NCI-H1417 treated with DMSO at 0.1 percent for 48 hours (cell line): ENCODE measurements at places on chromosomes 1 and 21.

GRCh38 chr1:231058416-231059109 is 18.5 kb upstream of the FAM89A start:
- DNase-seq, result no peak

DNA sequence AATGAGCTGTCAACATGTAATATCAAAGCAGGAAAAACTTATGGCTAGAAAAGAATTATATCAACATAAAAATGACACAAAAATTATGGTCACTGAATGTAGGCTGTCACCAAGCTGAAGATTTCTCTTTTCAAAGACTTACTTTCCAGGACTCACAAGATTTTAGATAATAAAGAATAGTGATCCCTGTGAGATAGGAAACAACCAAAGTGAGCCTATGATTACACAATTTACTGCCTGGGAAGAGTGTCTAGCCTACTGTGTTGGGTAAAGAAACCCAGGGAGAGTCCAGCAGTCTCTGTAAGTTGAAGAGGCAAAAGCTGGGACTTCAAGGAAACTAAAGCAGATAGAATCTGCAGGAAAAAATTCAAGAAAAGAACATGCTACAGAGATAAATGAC is 20.2 kb upstream of the RGS1 start:
- DNase-seq, result no peak

GRCh38 chr1:16014509-16015482 is 3.0 kb downstream of the HSPB7 start:
- DNase-seq, result no peak

- no peak for DNase-seq
Measured at GRCh38 chr1:32988665-32989064, 24.1 kb upstream of the RNF19B start.

GRCh38 chr1:66840929-66841328 is 39.9 kb upstream of the INSL5 start:
- no peak for DNase-seq

DNA sequence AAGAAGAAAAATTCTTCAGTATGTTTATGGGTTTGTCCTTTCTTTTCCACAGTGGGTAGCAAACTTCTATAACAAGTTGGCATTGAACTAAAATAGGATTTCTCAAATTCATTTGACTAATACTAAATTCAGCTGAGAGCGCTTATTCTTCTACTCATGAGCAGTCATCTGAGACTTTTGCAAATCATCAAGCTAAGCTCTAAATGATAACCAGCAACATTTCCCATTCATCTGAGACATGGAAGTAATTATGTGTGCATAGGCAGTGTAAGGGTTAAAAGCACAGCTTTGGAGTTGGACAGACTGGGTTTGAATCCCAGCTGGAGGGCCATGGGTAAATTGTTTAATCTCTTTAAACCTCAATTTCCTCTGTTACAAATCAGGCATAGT is 18.3 kb upstream of the CNR2 start:
- DNase-seq, result no peak

GRCh38 chr1:228073857-228074545 is 8.5 kb upstream of the ARF1 start:
- no peak for DNase-seq

- no peak for DNase-seq
Measured at GRCh38 chr1:215786997-215787396, 219.9 kb downstream of the KCTD3 start.

DNA sequence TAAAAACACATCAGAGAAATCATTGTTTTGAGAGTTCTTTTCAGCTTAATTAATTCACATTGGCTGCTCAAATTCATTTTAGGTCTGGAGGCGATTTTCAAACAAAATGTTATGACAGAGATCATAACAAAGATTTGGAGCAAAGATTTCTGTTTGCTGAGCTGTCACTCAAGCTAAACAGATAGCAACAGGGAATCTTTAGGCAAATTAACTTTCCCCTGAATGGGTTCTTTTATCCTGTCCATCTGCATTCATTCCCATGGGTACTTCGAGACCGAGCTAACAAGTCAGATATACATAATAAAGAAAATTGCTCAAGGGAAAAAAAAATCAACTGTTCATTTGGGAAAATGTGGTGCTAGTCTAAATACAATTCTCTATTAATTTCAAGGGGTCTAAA is 30.2 kb upstream of the CA6 start:
- no peak for DNase-seq

DNA sequence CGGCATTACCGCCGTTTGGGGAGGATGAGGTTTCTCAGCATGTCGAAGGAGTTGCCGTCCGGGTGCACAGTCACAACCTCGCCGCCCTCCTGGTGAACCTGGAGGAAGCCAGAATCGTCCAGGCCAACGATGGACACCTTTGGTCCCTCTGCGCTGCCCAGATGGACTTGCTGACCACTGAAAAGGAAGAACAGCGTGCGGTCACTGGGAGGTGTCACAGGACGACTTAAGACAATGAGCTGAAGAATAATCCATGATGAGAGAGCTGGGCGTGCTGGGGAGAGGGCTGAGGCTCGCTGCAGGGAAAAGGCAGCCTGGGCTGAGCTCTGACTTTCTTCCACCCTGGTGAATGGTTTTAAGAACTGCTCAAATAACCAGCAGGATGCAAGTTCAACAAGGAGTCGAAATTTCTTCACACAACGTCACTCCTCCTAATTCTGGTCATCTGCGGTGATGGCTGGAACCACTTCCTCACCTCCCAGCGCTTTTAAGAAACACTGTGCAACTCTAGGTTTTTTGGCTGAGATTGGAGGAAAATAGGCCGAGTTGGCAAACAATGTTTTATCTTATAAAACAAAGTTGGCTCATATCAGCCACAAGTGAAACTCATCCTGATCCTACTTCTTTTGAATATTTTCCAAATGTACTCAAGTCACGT is 55.5 kb downstream of the SIM2 start:
- DNase-seq, result no peak

DNA sequence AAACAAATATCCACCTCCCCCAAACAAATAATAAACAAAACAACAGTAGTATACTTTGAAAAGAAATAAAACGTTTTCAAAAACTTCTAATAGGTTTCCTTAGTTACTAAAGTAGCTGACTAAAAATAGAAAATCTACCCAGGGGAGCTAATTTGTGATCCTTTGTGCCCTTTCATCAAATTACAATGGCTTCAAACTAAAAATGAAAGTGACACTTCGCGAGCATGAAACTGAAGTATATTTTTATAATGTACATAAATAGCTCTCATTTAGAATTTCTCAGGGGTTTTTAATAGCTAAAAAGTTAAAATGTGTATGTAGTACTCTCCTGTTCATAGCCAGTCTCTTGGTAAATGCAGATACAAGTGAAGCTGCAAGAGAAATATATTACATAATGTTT is 78.4 kb downstream of the BRINP3 start:
- no peak for DNase-seq

DNA sequence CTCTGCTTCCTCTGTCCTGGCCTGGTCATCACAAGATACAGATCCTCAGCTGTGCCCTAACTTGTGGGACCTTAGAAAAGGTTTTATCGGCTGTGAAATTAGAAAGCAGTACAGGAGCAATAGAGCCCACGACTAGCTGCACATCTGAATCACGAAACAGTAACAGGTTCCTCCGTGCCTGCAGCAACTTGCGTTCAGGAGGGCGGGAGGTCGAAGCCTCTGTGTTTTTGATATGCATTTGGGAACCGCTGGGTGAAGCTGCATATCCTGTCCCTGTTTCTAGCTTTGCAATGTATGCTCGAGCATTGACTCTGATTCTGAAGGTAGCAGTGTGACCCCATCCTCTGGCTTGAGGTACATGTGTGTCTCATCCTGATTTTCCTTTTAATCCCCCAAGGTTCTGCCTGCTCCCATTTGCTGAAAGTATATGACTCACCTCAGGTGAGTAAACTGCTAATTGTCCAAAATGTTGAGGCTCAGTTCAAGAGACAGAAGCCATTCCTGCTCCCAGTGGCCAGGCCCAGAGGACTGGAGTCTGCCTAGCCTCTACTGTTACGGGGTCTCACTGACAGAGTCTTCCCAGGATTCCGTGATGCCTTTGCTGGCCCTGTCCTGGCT is 44.3 kb downstream of the SCCPDH start:
- DNase-seq, result no peak
